ENCODE measurements at places on chromosomes 1 and 21.

GRCh38 chr1:24694380-24694843 is 50.8 kb upstream of the CLIC4 start:
- peak; percentile 55 for DNase-seq

DNA sequence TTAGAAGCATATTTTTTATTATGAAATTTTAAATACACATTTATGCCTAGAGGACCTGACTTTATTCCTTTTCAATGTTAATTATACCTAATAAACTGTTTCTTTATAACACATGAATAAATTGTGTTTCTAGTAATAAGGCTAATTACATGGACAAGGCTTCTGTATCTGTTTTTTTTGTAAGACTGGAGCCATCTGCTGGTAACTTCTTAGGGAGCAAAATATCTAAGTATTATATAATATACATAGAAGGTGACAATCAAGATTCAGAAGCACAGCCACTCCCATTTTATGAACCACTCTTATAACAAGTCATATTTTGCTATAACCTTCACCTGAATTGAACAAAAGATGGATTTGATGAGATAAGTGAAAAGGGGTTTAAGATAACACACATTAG is 84.2 kb downstream of the LBR start:
- no peak for DNase-seq

DNA sequence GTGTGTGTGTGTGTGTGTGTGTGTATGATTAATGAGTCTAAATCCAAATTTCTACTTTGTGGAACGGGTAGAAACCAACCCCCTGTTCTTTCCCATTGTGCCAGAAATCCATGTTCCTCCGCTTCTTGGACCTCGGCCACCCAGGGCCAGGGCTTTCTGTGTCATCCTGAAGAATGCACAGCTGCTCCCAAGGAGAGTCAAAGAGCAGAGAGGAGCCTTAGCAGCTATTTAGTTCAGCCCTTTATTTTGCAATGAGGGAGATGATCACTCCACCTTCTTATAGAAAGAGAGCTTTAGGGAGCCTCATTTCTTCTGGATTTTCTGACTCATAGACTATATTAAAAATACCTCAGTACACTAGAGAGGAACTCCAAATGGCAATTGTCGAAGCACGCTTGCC is 489.3 kb upstream of the VAMP3 start:
- DNase-seq = no peak

DNA sequence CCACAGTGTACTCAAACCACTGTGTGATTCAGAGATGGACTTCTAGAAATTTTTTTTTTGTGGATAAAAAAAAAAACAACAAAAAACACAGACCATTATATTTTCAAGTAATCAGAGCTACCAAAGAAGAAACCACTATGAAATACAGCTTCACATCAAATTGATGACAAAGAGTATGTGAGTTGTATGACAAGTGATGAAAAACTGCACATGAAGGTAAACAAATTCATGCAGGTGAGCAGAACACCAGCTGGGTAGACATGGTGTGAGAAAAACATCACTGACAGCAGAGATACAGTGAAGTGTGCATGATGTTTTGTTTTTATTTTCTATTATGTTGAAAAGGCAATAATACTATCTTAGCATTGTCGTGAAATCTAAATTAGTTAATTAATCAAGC is 8.0 kb upstream of the PTPRC start:
- DNase-seq = no peak

DNA sequence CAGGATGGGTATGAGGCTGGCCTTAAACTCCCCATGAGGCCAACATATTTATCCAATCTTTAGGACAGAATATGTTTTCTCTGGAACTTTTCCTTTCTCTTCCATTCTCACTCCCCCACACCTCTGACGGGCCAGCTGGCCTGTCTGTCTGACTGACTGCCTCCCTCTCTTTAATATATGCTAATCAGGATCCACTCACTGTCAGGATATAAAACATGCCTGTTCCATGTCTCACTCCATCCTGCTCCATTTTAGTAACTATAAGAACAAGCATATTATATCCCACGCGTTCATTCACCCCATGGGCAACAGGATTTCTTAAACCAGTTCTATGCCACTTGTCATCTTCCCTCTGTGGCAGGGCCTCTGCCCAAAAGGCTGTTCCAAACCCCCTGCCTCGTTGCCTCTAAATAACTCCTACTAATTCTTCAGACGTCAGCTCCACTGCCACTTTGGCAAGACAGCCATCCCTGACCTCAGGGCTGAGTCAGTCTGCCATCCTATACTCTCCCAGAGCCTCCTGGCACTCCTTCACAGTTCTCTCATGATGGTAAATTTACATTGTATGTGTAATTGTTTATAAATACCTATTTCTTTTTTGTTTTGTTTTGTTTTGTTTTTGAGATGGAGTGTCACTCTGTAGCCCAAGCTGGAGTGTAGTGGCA is 84.3 kb upstream of the SPATA6 start:
- no peak for DNase-seq

DNA sequence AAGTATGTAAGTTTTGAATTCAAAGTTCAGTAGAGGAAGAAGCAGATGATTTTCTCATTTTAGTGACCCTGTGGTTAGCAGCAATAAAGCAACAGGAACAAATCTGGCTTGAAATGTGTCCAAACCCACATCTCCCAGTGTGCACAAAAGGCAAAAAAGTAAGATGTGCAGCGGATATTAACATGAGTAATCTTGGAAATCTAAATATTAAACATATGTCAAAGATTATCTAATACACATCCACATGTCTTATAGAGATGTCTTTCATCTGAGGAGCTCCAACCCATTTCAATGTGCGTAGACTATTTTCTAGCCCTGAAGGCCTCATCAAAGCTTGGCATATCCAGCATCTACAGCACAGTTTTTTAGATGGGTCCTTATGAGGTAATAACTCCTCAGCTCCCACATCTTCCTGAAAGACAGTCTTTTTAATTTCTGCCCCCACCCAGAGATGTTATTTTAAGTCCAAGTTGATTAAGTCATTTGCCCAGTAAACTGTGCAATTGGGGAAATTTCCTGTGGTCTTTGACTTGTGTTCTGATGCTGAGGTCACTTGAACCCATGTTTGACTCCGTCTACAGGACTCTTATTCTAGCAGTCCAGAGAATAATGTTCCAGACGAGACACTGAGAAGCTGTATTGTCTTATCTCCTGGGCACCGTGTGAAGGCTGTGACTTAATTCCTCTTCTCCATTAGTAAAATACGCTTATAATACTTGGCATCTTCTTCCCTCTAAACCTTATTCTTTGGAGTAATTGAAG is 73.7 kb downstream of the LMO4 start:
- DNase-seq = no peak

- DNase-seq = no peak
Observed at GRCh38 chr1:145751491-145752037, 32.3 kb downstream of the CD160 start.

- peak; percentile 33 for DNase-seq
Observed at GRCh38 chr1:12016182-12016581, 3.1 kb upstream of the MIIP start.

DNA sequence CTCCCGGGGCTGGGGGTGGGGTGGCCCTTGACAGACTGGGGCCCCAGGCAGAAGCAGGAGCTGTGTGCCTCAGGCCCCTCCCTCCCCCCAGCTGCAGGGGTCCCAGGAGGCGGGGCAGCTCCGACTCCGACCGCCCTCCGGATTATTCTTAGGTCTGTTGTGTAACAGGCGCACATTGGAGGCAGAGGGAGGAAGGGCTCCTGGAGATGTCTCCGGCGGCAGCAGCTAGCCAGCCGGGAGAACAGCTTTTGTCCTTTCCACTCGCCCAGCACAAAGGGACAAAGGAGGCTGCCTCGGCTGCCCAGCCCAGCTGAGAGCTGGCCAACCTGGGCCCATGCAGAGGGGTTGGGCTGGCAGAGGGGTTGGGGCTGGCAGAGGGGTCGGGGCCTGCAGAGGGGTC is 29.7 kb upstream of the PLCH2 start:
- DNase-seq = no peak

DNA sequence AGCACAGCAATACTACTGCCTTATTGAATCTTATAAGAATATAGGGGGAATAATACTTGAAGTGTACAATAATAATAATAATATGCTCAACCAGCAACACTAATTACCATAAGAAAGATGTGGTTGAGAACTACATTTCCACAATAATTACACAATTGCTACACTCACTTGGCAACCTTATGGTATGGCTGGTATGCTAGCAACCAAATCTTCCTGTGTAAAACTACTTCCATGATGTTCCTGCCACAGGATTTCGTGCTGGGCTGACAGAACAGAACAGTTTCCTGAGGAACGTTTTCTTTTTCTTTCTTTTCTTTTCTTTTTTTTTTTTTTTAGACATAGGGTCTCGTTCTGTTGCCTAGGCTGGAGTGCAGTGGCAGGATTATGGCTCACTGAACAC is 50.6 kb downstream of the KIF26B start:
- DNase-seq = no peak

DNA sequence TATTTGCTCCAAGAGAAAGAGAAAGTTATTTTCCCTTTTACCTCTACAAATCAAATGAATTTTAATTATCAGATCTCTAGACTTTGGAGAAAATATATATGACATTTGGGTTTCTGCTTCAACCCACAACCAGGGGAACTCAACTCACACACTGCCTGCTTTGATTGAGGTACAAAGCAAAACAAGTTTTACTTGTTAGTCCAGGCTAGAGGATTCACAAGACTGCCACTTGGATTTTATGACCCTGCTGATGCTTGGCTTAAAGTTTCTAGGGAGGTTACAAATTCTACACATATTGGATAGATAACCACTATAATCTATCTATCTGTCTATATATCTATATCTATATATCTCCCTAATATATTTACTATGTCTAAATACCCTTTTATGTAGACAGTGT is 467.3 kb upstream of the RGS18 start:
- DNase-seq = no peak

DNA sequence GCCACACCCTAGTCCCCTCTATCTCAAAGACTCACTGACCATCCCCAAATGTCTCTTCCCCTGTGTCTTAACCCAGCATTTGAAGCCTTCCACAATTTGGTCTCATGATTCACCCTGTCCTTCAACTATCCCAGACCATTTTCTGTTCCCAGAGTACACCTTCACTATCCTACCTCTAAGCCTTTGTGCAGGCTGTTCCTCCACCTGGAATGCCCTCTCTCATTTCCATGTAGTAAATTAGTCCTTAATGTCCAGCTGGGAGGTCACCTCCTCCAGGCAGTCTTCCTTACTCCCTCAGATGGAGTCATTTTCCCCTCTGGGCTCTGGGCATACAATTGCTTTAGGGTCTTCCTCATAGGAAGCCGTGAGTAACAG is 31.1 kb upstream of the EPB41 start:
- no peak for DNase-seq

- no peak for DNase-seq
Observed at GRCh38 chr1:33119532-33120217, 38.7 kb downstream of the AZIN2 start.

DNA sequence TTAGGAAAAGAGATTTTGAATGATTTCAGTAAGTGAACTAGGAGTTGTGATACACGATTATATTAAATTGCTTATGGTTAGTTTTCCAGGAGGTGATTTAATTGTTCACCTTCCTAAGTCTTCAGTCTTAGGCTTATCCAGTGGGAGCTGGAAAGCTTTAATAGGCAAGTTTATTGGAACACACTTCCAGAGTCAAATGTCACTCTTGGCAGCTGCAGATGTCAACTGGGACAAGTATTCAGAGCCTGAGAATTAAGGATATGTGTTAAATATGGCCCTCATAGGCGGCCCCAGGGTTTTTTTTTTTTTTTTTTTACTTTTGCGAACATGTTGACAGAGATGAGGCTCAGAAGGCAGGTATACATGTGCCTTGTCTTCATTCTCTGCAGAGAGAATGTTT is 29.2 kb downstream of the UCK2 start:
- DNase-seq = no peak

DNA sequence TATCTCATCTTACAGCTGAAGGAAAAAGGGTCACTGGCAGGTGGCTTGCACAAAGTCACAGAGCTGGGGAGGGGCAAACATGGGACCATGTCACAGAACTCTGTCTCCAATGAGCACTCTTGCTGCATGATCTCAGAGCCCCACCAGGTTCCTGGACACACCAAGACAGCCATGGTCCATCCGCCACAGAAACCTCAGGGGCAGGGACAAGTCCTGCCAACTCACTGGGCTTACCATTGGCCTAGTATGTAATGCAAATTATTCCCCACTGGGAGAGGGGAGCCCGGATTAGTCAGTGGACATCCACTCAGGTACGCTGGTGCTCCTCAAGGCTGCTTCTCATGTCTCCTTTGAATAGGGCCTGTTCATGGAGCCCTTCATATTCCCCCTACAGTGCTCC is 14.2 kb downstream of the S100A7A start:
- no peak for DNase-seq

DNA sequence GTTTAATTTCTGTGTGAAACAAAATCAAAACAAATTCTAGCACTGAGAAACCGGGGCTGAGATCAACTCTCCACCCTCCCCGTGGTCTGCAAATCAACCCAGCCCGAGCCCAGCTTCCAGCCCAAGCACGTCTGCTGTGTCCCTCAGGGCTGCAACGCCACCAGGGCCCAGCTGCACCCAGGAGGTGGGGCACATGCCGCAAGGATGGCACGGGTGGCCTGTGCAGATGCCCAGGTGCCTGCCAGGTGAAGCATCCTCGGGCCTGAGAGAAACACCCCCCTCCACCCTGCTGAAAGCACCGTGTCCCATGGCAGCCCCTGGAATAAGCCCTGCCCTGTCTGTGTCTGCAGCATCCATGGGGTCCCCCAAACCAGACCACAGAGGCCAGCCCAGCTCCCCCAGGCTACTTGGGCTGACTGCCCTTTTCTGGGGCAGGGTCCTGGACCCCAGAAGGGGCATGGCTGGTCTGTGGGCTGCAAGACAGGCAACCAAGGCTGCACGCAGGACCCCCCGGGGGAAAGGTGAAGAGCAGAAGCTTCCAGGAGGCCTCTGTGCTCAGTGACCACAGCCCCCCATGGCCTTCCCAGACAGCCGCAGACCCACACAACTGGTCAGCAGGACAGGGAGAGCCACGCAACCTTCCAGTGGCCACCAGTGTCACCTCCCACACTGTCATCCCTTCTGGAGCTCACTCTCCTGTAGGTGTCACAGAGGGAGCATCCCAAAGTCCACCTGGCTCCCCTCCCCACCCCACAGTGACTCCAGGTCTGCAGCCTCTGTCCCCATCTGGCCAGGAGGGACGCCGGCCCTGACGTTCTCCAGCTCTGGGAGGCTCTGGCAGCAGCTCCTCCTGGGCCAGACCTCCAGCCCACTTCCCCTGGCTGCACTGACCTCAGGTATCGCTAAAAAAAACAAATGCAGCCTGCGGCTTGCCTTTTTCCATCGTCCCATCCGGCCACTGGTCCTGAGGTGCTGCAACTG is 7.7 kb downstream of the WNT9A start:
- DNase-seq = no peak

- DNase-seq = no peak
Observed at GRCh38 chr1:14884614-14885175, 268.9 kb upstream of the TMEM51 start.
